ENCODE measurements at places on chromosomes 3 and 15.

DNA sequence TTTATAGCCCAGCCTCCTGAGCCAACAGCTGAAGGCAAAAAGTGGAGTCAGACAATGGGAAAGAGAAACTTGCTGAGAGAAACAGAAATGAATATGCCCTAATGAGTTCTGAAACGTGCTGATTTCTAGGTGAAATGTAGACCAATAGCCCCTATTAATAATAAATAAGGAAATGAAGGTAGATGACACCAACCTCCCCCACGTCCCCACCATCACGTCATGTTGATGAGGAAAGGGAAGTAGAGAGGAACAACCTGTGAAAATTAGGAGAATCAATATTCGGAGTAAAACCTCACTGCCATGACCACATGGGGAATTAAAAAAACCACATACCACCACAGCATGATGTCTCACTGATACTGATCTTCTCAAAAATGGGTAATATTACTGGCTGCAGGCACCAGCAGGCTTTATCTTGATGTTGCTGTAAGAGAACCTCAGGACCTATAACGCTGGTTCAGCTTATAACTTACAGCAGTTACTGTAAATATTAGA, 64.0 kb downstream of the KAT2B start:
- peak; percentile 14 for DNase-seq

GRCh38 chr15:31472636-31473384, 146.2 kb downstream of the KLF13 start:
- peak; percentile 84 for DNase-seq

- DNase-seq, result no peak
Measured at GRCh38 chr15:29131840-29132420, 137.7 kb downstream of the NSMCE3 start.

GRCh38 chr3:51282931-51283330, 102.2 kb upstream of the MANF start:
- no peak for DNase-seq

GRCh38 chr3:99934975-99935797, 117.5 kb downstream of the CMSS1 start:
- no peak for DNase-seq

DNA sequence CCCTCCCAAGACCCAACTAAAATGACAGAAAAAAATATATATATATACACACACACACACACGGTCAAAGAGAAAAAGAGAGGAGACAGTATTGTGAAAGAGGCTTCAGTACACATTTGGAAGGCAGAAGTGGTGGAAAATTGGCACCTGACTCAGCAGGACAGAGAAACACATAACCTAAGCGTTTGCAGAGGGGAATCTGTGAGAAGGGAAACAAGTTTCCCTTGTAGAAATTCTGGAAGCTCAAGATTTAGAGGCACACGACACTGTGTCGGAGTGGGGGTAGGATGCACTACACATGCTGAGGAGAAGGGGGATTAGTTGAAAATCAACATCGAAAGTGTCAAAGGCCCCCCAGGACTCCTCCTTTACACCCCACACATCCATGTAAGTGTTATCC, 53.1 kb downstream of the PAK2 start:
- no peak for DNase-seq

- no peak for DNase-seq
Measured at GRCh38 chr15:101009176-101009575, 90.0 kb downstream of the LRRK1 start.

DNA sequence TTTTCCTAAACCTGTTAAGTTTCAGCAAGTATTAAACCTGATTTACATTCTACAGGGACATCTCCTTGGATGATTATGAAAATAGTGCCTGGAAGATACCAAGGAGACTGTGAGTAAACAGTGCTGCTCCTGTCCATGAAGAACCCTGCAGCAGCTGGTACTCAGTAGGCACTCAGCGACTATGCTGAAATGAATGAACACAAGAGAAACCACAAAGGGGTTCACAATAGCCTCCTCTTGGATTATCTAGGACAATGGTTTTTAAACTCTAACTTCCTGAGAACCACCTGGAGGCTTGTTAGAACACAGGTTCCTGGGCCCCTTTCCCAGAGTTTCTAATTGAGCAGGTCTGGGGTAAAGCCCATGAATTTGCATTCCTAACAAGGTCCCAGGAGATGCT, 488.4 kb upstream of the UBE2E2 start:
- DNase-seq, result no peak

GRCh38 chr3:40677321-40677720, 152.6 kb downstream of the ZNF621 start:
- DNase-seq, result no peak

DNA sequence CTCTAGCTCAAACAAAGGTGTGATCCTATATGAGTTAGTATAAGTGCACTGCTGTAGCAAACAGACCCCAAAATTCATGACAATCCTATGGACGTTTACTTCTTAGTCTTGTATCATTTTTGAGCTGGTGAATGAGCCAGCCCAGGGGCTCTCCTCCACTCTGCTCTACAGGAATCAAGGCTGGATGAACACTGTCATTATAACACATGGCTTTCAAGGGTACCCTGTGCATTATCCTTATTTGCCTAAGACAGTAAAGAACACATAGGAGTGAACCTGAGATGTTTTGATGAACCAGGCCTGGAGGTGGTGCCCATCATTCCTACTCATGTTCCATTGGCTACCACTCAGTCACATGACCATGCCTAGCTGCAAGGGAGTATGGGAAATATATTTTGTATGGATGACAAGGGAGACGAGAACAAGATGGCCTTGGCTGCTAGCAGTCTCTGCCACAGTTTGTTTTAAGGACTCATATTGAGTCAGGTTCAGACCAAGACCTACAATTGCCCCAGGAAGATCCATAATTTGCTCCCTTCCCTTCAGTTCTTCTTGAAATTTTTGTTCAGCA, 107.4 kb upstream of the HES1 start:
- DNase-seq, result no peak
